ENCODE measurements at places on chromosomes 7 and 10.

DNA sequence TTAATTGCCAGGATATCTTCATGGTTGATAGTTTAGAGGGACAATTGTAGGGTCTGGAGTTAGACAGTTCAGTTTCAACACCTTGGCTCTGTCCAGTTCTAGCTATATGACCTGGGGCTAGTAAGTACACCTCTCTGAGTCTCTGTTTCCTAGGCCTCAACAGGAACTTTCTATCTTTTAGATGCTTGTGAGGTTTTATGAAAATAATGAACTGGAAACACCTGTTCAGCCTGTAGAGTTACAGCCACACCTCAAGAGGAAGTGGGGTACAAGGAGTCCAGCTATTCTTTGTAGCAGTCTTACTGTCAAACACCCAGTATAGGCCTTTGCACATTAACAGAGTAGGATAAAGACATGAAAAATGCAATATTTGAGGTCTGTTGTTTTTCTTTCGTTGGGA lies 73.4 kb downstream of the CHRM2 start:
- no peak for DNase-seq

- no peak for DNase-seq
Measured at GRCh38 chr10:614790-615582, 74.5 kb downstream of the DIP2C start.

GRCh38 chr10:6463366-6463765 lies 116.7 kb downstream of the PRKCQ start:
- DNase-seq, result no peak

- peak; percentile 33 for DNase-seq
Measured at GRCh38 chr7:21867816-21868575, 77.7 kb downstream of the CDCA7L start.

DNA sequence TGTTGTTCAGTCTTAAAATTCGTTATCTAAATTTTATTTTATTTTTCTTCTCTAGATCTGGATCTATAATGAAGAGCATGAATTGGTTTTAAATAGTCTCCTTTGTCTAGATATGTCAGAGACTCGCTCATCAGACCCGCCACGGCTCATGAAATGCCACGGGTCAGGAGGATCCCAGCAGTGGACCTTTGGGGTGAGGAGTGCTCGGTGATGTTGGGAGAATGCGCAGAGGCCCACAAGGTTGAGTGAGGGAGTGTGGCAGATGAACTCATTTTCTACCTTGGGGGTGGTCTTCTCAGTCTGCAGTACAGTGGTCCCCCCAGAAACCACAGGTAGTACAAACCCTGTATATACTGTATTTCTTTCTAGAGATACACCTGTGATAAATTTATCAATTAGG lies 95.3 kb downstream of the GALNT11 start:
- DNase-seq, result no peak

DNA sequence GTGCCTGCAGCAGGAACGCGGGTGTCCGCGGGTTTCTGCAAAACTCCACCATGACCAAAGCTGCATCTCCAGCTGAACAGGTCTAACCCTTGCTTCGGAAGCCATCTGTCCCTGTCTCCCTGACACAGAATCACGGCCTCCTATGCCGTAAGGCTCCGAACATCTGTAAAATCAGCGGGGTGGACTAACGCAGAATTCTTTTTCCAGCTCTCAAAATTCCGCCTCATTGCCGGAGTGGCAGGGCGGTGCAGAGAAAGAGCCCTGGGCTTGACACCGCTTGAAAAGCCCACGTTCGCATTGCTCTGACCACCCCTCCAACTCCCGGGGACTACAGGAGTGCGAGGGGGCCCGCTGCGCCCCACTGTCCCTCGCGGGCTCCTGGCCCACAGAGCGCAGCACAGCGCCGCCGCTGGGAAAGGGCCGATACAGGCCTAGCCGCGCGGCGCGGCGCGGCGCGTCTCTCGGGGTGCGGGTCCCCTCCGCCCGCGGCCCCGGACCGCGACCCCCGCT lies 409 bp downstream of the DNMBP start:
- DNase-seq, result peak; percentile 51

DNA sequence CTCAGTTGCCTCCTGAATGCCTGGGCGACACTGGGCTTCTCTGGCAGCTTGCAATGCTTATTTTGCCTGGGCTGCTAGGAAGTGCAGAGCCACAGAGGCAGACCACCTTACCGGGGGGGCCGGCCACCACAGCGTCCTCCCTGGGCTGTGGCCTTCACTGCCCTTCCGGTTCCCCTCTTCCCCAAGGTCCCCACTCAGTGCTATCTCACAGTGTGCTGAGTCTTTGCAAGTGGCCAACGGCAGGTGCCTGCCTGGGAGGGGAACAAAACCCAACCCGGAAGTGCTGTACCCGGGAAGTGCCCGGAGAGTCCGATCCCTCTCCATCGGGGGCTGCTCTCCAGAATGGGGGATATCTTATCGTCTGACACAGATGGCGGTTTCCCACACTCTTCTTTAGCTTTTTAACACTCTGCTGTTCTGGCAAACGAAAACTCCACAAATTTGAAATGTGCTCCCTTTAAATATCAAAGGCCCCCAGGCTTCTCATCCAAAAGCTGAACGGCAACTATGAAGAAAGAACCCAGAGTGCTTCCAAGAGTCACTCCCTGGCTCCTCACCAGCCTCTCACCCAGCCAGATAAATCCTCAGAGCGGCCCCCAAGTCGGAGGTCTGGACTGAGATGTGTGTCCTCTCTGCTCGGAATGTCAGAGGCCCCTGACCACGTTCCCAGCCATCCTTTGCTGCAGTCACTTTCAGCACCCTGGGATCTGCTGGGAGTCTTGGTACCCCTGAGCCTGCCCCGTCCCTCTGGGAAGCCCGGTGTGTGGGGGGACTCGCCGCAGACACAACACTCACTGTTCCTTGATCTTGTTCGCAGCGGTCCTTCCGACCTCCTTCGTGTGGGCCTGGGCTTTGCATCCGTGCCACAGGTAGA lies 165.1 kb downstream of the SVIL start:
- no peak for DNase-seq

DNA sequence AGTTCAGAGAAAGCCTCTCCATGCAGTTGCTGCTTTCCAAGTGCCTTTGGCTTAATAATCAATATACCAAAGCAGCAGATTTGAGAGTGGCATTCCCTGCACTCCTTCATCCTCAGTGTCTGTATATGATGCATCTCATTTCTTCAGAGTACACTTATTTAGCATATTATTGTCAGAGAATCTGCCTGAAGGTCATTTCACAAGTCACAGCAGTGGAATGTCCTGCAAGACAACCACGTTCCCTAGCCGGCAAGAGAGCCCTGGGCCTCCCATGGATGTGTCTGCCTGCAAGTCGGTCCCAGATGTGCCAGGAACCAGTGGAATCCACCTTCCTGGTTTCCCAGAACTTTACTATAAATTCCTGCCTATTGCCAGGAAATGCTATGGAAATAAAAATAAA lies 289.4 kb upstream of the IGFBP3 start:
- DNase-seq, result no peak

DNA sequence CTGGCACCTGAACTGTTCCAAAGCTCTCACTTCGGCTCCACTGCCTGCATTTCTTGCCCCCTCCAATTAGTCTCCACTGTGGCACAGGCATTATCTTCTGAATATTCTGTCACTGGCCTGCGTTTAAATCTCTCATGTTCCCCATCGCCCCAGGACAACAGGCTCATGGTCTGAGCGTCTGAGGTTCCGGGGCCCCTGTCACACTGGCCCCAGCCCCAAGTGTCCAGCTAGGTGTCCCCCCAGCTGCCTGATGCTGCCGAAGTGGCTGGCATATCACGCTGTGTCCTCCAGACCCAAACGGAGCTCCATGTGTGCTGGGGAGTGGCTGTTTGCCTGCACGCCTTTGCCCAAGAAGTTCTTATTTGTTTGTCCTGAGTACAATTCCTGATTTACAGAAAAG lies 135.4 kb downstream of the TACC2 start:
- DNase-seq, result no peak

DNA sequence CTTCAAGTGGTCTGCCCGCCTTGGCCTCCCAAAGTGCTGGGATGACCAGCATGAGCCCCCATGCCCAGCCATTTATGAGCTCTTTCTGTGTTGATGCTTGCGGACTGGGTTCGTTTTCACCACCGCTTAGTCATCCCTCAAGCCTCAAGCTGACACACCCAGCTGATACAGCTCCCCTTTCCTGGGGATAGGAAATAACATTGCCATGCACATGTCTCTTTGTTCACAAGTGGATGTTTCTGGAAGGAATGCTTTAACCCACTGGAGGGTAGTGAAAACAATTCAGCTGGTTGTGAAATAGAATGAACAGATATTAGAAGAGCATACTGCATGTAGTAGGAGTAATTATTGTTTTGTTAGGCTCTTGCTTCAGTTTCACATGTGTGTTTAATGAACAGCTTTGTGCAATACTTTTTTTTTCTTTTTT lies 8.5 kb upstream of the METTL27 start:
- no peak for DNase-seq

DNA sequence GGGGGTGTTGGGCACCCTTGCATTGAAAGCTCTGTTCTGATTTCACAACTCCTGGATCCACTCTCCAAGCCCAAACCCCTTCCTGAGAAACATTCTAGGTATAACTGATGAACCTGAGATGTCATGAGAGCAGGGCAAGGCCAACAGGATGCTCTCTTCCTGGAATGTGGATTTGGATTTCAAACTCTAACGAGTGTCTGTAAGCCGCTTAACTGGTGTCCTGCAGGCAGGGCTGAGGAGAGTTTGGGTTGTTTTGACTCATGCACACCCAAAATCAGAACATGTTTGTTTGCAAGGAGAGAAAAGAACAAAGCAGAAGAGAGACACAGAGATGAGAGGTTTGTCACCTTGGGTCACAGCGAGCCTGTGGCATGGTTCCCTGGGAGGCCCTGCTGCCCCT lies 24.6 kb upstream of the AKR1E2 start:
- no peak for DNase-seq

DNA sequence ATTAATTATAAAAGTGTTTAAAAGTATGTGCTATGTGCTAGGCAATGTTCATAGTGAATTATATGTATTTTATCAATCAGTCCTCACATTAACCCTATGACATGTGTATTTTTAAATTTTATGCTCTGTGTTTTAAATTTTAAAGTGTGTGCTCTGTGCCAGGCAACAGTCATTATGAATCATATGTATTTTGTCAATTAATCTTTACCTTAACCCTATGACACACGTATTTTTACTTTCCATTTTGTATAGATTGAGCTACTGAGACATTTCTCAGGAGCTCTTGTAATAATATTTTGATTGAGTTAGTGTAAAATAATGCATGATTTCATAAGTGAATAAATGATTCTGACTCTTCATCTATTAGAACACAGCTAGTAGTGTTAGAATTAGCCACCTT lies 117.8 kb downstream of the THSD7A start:
- DNase-seq, result no peak

DNA sequence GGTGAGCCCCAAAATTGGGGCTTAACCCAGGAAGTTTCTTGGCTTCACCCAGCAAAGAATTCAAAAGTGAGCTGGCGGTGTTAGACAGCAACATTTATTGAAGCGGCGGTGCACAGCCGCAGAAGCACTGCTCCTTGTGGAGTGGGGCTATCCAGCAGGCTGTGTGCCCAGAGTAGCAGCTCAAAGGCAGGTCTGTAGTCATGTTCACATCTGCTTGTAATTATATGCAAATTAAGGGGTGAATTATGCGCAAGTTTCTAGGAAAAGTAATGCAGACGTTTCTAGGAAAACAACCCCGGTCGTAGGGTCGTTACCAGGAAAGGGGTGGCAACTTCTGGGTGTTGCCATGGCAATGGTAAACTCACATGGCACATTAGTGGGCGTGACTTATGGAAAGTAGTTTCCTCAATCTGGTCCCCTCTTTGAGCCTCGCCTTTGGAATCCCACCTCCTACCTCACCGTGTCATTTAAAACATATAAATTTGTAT lies 13.7 kb upstream of the KBTBD2 start:
- no peak for DNase-seq

GRCh38 chr10:48541144-48541795 lies 63.6 kb downstream of the ARHGAP22 start:
- DNase-seq, result no peak

- DNase-seq, result no peak
Measured at GRCh38 chr7:25846722-25847121, 305.3 kb upstream of the NFE2L3 start.

DNA sequence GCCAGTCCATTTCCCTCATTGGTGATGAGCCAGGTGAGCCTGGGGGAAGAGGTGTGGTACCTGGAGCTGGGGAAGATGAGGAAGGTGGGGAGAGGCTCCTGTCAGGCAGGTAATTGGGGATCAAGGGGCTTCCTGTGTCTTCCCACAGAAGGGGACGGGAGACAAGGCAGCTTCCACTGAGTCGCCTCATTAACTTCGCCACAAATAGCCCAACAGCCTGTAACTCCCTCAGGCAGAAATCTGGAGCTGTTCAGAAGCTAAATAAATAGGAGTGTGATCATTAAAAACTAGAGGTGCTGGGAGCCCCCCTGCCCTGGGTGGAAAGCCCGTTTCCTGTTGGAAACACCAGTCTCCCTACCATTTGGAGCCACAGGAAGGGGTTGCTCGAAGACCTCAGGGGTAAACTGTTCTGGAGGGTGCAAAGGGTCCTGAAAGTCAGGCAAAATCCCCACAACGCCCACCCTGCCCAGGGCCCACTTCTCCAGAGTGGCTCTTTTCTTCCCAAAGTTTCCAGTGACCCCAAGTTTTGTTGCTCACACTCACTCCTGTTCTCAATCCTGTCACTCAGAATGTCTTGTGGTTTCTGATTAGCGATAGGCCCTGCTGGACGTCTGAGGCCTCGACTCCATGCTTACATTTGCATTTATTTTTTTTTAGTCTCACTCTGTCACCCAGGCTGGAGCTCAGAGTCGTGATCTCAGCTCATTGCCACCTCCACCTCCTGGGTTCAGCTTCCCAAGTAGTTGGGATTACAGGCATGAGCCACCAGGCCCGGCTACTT lies 25.7 kb downstream of the UNC5B start:
- DNase-seq, result no peak

- DNase-seq, result no peak
Measured at GRCh38 chr10:70260259-70260658, 23.5 kb downstream of the NPFFR1 start.

DNA sequence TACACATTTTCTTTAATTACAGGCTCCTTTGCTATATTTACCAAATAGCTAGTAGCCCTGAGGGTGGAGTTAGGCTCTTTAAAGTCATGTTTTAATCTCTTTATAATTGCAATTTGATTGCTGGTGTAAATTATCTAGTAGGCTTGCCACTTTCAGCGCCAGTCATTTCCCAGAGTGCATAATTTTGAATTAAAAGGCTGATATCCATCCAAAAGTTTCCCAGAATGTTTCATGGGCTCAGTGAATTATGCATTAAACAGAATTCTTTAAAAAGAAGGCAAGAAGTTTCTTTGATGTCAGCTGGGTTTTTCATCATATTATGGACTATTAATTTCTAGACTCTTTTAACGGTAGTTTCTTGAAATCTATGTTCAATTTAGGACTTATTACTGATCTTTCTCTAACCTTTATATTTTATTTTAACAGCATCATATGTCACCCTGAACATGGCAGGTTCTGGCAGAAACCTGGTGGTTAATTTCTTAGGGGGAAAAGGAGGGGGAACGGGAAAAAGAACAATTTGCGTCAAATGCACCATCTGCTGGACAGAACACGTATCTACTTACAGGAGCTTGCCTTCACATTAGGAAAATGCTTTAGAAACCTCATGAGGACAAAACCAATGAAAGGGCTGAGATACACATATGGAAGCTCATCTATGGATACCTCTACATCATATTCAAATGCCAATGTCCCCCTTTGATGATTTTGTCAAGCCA lies 171.1 kb downstream of the GRM3 start:
- DNase-seq, result peak; percentile 18

GRCh38 chr7:70704831-70705346 lies 427.1 kb upstream of the GALNT17 start:
- no peak for DNase-seq

GRCh38 chr10:77526868-77527617 lies 110.6 kb downstream of the KCNMA1 start:
- no peak for DNase-seq

- DNase-seq, result no peak
Measured at GRCh38 chr7:133484086-133484485, 231.2 kb downstream of the EXOC4 start.

- DNase-seq, result no peak
Measured at GRCh38 chr7:82286798-82287140, 156.8 kb downstream of the CACNA2D1 start.

All from cerebellar cortex (tissue), 1 donor.